H54 (cell line): ENCODE measurements at places on chromosomes 7 and 10.

GRCh38 chr10:52615331-52615730 is 157.3 kb downstream of the MBL2 start:
- DNase-seq: no peak

GRCh38 chr10:16643502-16643901 is 121.8 kb upstream of the C1QL3 start:
- no peak for DNase-seq

GRCh38 chr7:22832401-22832800 is 9.8 kb upstream of the TOMM7 start:
- DNase-seq: no peak

DNA sequence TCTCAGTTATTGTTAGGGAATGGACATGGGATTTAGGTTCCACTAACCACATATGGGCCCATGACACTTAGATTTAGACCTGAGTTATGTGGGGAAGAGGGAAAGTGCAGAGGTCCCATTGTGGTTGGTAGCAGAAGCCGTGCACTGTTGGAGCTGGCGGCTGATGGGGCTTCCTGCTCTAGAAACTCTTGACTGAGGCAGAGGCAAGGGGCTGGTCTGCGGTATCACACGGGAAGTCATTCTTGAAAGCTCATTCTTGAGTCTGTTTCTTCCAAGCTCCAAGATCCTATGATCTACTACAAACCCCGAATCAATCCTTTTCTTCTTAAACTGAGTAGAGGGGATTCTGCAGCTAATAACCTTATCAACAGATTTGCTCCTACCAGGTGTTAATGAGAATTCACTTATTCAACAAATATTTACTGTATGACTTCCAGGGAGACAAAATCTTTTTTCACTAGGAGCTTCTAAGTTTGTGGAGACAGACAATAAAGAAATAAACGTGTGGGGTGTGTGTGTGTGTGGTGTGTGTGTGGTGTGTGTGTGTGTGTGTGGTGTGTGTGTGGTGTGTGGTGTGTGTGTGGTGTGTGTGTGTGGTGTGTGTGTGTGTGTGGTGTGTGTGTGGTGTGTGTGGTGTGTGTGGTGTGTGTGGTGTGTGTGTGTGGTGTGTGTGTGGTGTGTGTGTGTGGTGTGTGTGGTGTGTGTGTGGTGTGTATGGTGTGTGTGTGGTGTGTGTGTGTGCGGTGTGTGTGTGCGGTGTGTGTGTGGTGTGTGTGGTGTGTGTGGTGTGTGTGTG is 57.1 kb downstream of the AOC1 start:
- no peak for DNase-seq

- no peak for DNase-seq
Observed at GRCh38 chr7:78146546-78146945, 348.0 kb downstream of the PHTF2 start.

- no peak for DNase-seq
Observed at GRCh38 chr10:105742184-105742583, 1101.1 kb downstream of the SORCS3 start.

DNA sequence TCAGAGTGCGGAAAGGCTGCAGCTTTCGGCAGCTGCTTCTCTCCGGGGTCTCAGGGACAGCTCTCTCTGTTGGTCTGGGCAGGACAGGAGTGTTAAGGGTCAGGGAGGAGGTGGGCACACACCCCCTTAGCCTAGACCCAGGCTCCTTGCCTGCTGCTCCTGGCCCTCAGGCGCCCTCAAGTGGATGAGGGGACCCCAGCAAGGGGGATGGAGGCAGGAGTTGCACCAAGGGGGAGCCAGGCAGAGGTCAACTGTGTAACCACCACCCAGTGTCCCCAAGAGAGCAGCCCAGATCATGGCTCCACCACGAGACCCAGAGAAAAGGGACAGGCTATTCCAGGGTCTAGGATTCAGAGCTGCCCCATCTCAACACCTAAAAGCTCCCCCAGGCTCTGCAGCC is 26.9 kb downstream of the SPOCK2 start:
- no peak for DNase-seq

GRCh38 chr10:78856421-78856820 is 212.3 kb upstream of the ZMIZ1 start:
- no peak for DNase-seq

GRCh38 chr7:44064791-44065430 is 456 bp downstream of the PGAM2 start:
- DNase-seq: no peak

DNA sequence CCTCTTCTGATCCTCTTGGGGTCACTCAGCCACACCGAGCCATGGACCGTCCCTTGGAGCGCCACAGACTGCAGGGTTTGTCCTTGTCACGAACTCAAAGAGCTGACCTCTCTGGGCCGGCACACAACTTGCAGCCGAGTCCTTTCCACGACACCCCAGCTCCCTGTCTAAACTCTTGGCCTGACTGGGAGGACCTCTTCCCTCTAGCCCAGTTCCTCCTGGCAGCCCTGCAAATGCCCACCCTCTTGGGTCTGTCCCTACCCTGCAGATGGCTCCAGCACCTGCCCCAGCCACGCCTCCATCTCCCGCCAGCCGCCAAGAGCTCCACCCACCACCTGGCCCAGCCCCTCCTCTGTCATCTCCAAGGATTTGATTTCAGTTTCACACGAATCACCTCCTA is 339.2 kb downstream of the DNAJB6 start:
- no peak for DNase-seq

- no peak for DNase-seq
Observed at GRCh38 chr7:32258265-32258664, 188.1 kb upstream of the PDE1C start.

- DNase-seq: no peak
Observed at GRCh38 chr7:148289630-148290029, 300.9 kb upstream of the C7orf33 start.

- DNase-seq: no peak
Observed at GRCh38 chr10:132309879-132310591, 2.3 kb upstream of the STK32C start.

GRCh38 chr7:77887567-77887966 is 89.0 kb downstream of the PHTF2 start:
- DNase-seq: no peak

DNA sequence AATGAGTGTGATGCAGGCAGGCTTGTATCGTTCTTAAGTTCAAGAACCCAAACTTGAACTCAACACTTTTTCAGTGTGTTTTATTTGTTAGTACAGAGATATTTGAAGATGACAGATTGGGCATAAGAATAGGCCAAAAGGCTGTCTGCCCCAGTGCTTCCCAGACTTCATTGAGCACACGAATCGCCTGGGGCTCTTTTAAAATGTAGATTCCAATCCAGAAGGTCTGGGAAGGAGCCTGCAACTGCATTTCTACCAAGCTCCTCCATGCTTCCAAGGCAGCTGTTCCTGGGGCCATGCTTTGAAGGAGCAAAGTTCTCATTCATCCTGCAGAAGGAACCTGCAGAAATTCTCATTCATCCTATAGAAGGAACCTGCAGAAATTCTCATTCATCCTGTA is 114.5 kb upstream of the INSYN2A start:
- DNase-seq: no peak

DNA sequence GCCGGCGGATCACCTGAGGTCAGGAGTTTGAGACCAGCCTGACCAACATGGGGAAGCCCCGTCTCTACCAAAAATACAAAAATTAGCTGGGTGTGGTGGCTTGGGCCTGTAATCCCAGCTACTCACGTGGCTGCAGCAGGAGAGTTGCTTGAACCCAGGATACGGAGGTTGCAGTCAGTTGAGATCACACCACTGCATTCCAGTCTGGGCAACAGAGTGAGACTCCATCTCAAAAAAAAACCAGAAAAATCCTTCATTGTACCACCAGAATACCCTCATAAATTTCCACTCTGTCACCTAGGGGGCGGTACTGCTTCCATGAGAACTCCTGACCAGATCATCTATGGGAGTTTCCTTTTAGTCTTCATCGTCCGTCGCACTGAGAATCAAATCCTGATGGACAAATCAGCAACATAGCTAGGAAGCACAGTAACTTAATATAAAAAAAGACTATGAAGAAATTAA is 225.8 kb upstream of the KLF14 start:
- no peak for DNase-seq

DNA sequence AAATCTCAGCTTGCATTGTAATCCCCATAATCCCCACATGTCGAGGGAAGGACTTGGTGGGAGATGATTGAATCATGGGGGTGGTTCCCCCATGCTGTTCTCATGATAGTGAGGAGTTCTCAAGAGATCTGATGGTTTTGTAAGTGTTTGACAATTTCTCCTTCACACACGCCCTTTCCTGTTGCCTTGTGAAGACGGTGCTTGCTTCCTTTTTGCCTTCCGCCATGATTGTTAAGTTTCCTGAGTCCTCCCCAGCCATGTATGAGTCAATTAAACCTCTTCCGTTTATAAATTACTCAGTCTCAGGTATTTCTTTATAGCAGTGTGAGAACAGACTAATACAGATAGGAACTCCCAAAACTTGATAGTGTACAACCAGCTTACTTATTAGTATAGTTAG is 98.6 kb downstream of the CREM start:
- no peak for DNase-seq

DNA sequence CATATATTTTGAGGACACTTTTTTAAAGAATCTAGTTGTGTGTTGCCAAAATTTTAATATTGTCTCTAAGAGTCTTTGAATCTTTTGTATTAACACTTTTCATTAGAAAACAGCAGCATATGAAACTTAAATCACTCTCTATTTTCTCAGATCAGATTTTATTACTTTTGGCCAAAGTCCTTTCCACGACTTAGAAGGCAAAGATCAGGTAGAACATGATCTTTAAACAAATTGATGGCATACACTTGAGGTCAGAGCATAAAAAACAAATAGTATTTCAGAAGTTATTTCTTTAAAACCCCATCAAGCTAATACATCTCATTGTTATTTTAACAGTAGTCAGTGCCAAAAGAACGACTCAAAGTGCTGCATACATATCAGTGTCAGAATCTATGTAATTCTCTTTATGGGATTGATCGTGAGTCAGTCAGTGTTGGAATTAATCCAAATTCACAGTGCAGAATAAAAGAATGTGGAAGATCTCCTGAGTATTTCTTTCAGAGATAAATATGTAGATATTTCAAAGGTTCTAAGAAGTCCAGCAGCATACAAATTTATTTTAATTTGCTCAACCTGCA is 9.6 kb upstream of the AGMO start:
- no peak for DNase-seq

GRCh38 chr10:46538155-46538554 is 18.3 kb downstream of the GPRIN2 start:
- no peak for DNase-seq
